Stimulated activated naive CD8-positive, alpha-beta T cell treated with anti-CD3 and anti-CD28 coated beads, Interleukin-15, amount 100 ng/mL, for 72 hours (primary cell): ENCODE measurements at places on chromosomes 2 and 18.

DNA sequence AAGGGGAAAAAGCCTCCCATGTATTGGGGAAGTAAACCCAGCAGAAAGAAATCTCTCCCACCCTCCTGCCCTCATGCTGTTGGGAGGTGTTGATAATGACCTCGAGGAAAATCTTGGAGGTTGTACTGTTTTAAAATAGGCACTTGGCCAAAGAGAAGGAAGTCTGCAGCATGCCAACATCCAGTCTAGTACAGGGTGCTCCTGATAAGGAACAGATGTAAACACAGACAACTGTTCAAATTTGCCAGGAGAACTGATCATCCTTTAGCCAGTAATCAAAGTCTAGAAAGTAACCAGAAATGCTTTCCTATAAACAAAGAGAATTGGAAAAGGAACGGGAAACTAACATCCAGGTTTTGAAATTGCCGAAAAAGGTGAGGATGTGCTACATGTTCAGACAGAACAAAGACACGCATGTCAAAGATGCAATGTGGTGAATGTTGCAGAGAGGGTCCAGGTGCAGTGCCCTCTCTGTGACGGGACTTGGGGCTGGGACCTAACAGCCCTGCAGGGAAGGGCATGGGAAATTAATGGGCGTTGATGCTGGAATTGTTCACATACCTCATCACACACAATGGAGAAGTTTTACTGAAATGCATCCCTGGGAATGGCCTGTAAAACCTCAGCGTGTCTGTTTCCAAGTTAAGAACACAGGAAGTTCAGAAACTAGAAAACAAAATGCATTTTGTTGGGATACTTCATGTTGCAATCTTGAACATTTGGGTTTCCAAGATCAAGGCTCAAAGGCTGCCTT is 125.7 kb upstream of the RND3 start:
- no peak for DNase-seq

GRCh38 chr18:58714259-58714658 is 43.0 kb downstream of the MALT1 start:
- DNase-seq = no peak

DNA sequence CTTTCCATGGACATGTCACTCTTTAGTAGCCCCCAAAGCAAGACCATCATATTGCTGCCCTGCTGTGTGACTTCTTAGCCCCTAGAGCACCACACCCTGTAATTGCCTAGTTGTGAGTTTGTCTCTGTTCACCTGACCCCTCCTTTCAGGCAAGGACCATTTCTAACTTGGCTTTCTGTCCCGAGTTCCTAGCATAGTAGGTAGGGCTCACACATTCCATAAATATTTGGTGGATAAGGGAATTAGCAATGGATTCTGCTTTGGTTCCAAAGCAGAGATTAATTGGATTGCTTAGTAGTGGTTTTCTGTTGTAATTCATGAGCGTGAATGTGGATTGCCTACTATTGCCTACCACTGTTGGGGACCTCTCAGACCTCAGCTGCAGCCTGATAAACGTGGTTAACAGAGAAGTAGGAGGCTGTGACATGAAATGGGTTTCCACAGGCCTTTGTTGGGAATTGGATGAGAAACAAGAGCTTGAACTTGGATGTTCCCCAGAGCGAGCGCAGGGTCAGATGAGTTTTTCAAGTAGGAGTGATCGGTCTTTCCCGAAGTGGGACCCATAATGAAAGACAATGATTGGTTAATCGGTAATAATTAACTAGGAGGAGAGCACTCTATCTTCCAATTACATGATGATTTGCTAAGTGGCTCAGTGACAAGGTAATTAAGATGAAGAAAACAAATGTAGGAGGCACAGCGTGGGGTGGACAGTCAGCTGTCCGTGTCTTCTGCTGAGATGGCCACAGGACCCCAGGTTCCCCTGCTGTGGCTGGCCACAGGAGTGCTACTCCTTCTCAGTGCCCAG is 13.4 kb upstream of the UGT1A1 start:
- DNase-seq = no peak

GRCh38 chr2:105883911-105884694 is 139.4 kb downstream of the NCK2 start:
- no peak for DNase-seq

DNA sequence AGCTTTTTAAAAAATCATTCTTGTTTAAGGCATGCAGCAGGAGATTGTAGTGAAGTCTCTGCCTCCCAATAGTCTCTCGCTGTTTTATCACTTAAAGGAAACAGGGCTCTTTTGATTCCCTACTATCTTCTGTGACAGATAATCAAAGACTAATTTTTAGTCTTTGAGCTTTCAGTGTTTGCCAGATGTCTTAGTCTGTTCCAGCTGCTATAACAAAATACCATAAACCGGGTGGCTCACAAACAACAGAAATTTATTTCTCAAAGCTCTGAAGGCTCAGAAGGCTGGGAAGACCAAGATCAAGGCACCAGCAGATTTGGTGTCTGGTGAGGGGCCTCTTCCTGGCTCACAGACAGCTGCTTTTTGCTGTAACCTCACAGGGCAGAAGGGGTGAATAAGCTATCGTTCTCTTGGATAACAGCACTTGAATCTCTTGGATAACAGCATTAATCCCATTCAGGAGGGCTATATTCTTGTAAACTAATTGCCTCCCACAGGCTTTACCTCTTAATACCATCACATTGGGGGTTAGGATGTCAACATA is 37.8 kb upstream of the STAT4 start:
- no peak for DNase-seq
